ENCODE measurements at places on chromosomes 7 and 10.

- DNase-seq, result no peak
Measured at GRCh38 chr7:104487642-104488041, 159.2 kb downstream of the LHFPL3 start.

GRCh38 chr10:45071043-45071813, 70.5 kb downstream of the ZNF22 start:
- DNase-seq, result no peak

GRCh38 chr7:18702071-18702829, 206.7 kb downstream of the HDAC9 start:
- no peak for DNase-seq

DNA sequence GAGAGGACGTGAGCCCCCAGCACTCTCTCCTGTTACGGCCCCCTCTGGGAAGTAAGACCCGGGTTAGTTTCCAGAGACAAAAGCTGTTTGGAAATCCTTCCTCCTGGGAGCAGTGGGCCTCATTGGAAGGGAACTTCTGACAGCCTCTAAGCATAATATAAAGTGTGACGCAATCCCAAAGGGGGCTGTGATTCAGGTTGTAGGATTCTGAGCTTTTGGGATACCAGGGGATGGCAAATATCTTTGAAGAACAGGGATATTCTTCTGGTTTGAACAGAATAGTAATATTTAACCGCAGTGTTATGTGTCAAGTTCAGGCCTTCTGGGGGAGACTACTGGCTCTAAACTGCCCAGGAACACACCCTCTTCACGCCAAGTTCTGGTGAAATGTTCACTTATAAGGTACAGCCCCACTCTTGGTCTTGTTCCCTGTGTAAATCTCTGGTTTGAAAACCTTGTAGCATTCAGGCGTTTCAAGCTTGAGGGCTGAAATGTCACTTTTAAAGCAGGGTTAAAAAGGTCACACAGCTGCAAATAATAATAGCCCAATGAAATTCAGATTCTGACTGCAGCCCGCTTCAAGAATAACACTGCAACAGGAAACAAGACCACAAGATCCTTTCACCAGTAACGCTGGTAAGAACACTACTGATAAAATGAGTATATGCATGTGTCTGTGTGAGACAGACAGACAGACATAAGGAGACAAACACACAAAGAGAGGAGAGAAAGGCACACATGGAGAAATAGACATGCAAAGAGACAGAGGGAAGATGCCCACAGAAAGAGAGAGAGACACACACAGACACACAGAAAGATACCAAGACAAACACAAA, 69.0 kb downstream of the CREB5 start:
- peak; percentile 38 for DNase-seq

DNA sequence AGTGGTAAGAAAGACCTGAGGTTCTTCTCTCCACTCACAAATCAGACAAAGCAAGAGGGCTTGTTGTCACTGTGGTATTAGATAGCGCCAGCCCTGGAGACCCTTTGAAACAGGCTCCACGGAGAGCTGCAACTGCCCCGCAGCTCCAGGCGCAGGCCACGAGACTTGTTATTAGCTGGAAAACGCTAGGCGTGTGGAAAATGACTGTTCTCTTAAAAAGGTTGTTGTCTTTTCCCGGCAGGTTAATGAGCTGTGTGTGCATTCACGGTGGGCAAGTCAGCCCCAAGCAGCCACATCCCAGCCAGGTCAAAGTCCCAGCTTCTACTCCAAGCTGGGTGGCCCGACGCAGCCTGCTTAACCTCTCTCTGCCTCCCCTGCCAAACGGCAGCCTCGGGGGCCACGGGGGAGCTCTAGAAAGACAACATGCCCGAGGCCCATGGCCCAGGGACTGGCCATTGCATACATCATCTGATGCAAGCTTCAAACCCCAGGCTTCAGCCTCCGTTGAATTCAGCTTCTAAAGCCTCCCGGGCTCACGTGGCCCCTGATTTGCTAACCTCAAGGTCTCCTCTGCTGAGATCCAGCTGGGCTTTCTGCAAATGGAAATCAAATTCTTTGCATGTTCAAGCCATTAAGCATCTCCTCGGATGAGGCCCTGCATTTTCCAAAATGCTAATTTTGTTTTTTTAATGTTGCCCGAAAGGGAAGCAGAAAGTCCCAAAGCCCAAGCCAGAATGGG, 61.3 kb upstream of the DNAAF5 start:
- no peak for DNase-seq

- no peak for DNase-seq
Measured at GRCh38 chr7:70376561-70377031, 755.3 kb upstream of the GALNT17 start.

DNA sequence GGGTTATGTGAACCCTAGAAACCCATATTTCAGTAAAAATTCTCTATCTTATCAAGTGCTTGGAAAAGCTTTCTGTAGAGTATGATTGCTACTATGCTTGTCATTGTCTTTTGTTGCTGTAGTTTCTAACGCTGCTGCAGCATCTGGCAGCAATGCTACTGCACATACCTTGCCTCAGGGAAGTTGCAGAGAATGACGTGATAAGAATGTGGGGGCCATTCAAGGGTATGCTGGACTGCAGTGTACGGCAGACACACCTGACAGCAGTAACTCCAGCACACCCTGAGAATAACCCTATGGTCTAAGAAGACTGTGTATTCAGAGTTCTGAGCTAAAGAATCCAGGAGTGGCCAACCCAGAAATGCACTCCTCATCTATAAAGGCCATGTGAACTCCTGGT, 20.5 kb downstream of the TRIM4 start:
- DNase-seq, result no peak

GRCh38 chr7:151038951-151039849, 9.1 kb upstream of the ASIC3 start:
- peak; percentile 98 for DNase-seq

GRCh38 chr7:103114576-103115008, 34.3 kb downstream of the NAPEPLD start:
- DNase-seq, result no peak

GRCh38 chr10:69479240-69480067, 28.2 kb downstream of the TSPAN15 start:
- no peak for DNase-seq

Measured in hematopoietic multipotent progenitor cell treated with erythropoietin and hydrocortisone succinate and interleukin-3 and kit ligand, for 6 days (in vitro differentiated cells).